ENCODE measurements at places on chromosomes 2 and 18. TPM values are rescaled to one million over a fixed set of nuclear protein-coding genes. Genes with fewer than 3 reads are reported as not detected.

DNA sequence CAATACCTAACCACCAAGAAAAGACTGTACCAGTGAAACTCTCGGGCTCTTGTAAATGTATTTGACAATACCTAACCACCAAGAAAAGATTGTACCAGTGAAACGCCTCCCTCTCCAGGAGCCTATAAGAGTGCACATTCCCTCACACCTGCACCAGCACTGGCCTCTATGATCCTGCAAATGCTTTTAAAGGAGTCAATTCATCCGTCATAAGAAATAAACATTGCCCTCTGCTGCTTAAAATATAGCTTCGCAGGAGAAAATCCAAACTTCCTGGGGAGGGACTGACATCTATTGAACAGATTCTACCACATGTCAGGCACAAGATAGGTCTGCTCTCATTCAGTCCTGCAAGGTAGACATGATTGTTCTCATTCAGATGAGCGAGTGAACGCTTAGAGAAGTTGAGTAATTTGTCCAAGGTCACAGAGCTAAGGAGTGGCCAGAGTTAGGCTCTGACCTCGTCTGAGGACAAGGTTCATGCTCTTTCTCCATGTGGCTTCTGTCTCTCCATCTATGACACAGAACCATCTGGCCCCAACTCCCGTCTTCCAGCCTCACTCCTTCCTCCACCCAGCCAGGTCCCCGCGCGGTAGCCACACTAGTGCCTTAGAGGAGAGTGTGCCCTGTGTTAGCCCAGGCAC, 38.7 kb downstream of the MCFD2 start:
- peak; percentile 69 for DNase-seq

GRCh38 chr2:106175086-106175850, 18.8 kb downstream of the UXS1 start:
- DNase-seq, result no peak

DNA sequence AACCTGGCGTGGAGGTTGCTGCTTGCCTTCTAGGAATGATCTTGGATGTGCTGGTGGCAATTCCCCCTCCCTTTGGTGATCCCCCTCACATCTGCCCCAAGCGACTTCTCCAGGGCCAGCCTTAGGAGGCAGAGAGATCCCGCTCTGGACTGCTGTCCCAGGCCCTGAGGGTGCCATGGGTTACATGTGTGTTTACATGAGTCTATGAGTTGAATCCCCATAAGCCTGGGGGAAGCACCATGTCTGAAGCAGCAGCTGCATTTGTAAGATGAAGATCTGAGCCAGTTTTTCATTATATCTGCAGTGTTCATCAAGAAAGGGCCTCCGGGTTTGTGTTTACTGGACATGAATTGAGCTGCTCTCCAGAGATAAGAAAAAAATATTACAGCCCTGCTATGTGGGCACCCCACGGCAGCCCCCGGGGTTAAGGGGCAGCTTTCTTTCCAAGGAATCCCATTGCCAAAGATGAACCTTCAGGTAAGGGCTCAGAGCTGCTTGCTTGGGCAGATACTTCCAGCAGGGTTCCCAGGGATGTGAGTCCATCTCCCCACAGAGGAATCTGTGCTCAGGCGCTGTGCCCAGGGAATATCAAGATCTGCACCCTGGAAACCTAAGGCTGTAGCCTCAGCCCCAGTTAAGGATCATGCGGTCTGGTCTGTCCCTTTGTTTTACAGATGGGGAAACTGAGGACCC, 46.0 kb downstream of the MRPS5 start:
- DNase-seq, result no peak

DNA sequence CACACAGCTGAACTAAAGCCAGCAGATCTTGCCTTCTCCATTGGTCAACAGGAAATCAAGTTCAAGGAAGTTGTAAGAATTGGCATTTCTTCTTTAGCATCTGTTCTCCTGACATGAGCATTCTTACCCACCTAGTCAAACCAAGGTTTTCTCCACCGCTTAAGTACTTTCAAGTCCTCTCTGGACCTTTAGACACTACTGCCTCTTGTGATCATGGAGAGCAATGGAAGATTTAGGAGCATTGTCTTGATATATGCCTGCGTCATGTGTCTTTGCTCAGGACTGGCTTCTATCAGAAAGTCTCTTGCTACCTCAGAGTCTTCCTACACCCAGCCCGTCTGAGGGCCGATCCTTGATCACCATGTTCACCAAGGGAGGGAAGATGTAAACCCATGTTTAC, 262.2 kb downstream of the PHLPP1 start:
- DNase-seq, result no peak

- peak; percentile 66 for DNase-seq
These were observed 38.7 kb downstream of the PSD4 start for GRCh38 chr2:113212245-113213060.

GRCh38 chr2:25567406-25567805, 106.0 kb downstream of the DTNB start:
- peak; percentile 67 for DNase-seq

GRCh38 chr2:163347982-163348856, 387.6 kb downstream of the FIGN start:
- DNase-seq, result peak; percentile 34

GRCh38 chr2:120737340-120738101, 1.9 kb downstream of the GLI2 start:
- DNase-seq, result peak; percentile 34

DNA sequence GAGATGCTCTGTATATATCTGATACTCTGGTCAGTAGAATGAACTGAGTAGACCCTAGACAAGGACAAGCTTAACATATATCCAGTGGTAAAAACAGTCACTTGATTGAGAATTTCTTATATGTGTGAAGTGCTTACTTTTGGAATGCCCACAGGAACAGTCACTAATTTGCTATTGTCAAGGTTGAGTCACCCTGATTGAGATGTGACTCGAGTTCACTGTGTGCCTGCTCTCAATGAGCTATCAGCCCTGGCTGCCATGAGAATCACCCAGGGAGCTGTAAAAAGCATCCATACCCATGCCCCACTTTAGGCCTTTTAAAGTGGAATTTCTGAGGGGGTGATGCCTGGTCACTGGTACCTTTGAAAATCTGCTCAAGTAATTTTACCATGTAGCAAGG, 283.7 kb downstream of the SUCLG1 start:
- no peak for DNase-seq

GRCh38 chr2:209808521-209808920, 36.9 kb downstream of the UNC80 start:
- no peak for DNase-seq

DNA sequence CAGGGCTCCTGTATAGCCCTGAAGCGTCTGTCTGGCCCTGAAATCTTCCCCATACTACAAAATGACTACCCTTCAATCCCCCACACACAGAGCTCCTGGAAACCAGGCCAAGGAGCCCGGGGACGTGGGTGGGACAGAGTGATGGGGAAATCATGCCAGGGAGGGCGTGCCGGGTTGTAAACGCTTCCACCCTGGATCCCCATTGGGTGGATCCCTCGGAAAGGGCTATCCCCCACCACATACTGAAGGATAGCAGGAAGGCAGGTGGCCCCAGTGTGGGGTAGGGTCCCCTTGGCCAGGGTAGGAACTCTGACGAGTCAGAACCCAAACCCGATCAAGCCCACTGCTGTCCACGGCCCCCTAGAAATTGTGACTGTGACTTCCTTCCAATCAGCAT, 91.7 kb downstream of the INHBB start:
- DNase-seq, result no peak

DNA sequence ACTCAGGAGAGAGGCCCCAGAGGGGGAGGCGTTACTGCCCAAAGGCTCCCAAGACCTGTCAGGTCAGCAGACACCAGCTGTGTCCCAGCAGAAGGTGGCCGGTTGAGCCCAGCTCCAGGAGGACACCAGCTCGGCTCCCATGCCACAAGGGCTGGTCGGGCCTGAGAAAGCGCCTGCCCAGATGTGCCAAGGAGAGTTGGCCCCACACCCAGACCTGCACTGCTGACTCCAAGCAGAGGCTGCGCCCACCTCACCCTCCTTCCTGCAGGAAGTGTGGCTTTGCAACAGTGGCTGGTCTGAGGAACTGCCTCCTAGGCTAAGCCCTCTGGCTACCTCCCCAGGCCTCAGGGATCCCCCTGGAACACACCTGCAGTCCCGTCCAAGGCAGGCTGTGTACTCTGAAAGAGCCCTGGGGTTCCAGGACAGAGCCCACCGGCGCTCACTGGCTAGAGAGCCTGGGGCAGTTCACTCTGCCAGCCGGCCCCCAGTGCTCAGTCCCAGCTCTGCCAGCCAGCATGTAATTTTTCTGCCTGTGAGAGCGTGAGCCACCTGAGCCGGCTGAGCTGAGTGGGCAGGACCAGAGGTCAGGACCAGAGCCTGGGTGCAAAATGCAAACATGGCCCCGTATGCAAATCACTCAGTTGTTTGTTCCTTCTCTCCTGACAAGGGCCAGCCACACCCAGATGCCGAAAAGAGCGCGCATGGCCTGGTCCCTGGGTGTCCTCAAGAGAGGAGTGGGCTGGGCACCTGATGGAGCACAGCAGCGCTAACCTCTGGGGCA, 36.9 kb upstream of the PTMA start:
- DNase-seq, result no peak

- DNase-seq, result no peak
These were observed 1149.5 kb upstream of the FANCL start for GRCh38 chr2:59390581-59390980.

GRCh38 chr2:190947711-190948251, 66.2 kb downstream of the STAT1 start:
- DNase-seq, result peak; percentile 35

- DNase-seq, result no peak
These were observed 88.7 kb upstream of the CXCR4 start for GRCh38 chr2:136206613-136207012.

GRCh38 chr2:159290289-159290907, 3.9 kb upstream of the WDSUB1 start:
- DNase-seq, result peak; percentile 84

DNA sequence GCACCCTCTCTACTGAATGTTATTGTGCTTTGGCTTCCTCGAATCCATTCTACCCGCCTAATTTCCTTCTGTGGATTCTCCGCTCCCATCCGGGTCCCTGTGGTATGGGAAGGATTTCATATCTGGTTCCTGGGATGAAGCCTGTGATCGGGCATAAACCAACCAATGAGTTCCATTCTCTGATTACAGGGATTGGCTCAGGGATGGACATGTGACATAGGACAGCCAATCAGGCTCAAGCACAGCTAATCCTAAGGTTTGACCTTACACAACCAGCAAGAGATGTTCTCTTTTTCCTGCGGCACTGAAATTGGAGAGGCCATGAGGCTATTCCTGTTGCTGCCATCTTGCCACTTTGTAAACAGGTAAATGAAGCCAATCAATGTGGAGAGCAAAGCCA, 168.1 kb upstream of the SMAD2 start:
- no peak for DNase-seq

- DNase-seq, result no peak
These were observed 73.5 kb downstream of the MTCL1 start for GRCh38 chr18:8778824-8779223.

- no peak for DNase-seq
These were observed 200.6 kb upstream of the SMAD2 start for GRCh38 chr18:48131042-48131441.

- no peak for DNase-seq
These were observed 4.7 kb upstream of the NPC1 start for GRCh38 chr18:23591011-23591410.

- DNase-seq, result no peak
These were observed 50.3 kb upstream of the TLK1 start for GRCh38 chr2:171210864-171211431.

- no peak for DNase-seq
These were observed 208.4 kb downstream of the CDH20 start for GRCh38 chr18:61541673-61542072.

GRCh38 chr2:163828771-163829170, 93.0 kb upstream of the FIGN start:
- no peak for DNase-seq

DNA sequence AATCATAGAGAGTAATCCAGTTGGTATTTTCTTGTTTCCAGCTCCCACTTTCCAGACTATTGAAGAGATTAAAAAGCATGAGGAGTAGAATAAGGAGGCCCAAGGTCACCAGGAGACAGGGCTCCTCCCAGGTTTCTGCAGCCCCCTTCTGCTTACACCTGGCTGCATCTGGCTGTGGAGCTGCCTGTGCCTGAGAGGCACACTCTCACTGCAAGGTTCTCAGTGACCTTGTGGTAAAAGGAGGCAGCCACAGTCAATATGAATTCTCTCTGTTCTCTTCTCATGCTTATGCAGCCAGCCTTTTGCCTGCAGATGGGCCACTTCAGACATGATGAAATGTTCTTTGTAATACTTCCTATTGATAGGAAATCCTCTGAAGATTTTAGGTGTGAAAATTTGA, 233.7 kb downstream of the MYO3B start:
- no peak for DNase-seq

DNA sequence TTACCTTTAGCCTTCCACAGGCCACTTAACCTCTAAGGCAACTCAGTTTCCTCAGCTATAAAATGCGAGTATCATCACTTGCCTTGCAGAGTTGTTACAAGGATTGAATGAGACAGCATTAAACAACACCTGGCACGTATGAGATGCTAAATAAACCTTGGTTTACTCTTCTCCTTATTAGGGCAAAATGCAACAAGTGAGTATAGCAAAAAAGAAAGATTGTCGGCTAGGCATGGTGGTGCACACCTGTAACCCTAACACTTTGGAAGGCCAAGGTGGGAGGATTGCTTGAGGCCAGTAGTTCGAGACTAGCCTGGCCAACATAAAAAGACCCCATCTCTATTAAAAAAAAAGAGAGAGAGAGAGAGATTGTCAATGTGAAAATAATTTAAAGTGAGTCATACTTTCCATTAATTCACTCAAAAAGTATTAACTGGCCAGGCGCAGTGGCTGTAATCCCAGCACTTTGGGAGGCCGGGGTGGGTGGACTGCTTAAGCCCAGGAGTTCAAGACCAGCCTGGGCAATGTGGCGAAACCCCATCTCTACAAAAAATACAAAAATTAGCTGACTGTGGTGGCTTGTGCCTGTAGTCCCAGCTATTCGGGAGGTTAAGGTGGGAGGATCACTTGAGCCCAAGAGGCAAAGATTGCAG, 8.0 kb downstream of the ATAD2B start:
- no peak for DNase-seq

GRCh38 chr2:73776381-73776780, 3.5 kb downstream of the DUSP11 start:
- no peak for DNase-seq

The CHAC2 gene
- 20.4 TPM for total RNA-seq

The ZBTB7C gene
- 0.32 TPM for total RNA-seq

The DIPK1C gene
- total RNA-seq, result not detected

The BMP10 gene
- total RNA-seq, result not detected

The SP110 gene
- 11.6 TPM for total RNA-seq

The KCNS3 gene
- 12.7 TPM for total RNA-seq

The L3MBTL4 gene
- total RNA-seq, result not detected

The PLB1 gene
- 0.39 TPM for total RNA-seq

The TEKT4 gene
- not detected for total RNA-seq

The SEPTIN10 gene
- total RNA-seq, result 106 TPM

The TMEM169 gene
- 1.1 TPM for total RNA-seq

The LYPD6 gene
- 1.8 TPM for total RNA-seq

The SRD5A2 gene
- not detected for total RNA-seq

The SPHKAP gene
- total RNA-seq, result 10.3 TPM

Data from A673 (cell line).